MCF 10A (cell line): ENCODE measurements at places on chromosomes 11 and 22.

- peak; percentile 93 for DNase-seq
These were observed 6.7 kb upstream of the AHNAK start for GRCh38 chr11:62553080-62553838.

GRCh38 chr22:44603767-44604166, 98.2 kb upstream of the PRR5 start:
- DNase-seq = no peak

DNA sequence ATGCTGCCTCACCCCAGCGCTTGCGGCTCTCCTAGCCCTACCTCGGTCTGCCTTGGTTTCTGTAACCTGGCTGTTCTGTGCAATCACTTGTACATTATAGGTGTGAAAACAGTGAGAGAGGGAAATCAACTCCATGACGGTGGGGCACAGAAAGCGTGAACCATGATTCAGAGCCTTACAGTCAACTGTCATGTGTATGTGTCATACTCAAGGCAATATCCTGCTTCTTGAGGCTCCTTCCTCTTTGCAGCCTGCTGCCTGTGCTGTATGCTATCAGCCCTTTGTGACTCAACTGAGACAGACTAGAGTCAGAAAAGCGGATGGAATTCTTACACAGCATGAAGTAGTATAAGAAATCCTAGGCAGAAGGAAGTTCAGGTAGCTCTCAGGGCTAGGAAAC, 2.1 kb downstream of the NRIP3 start:
- DNase-seq = peak; percentile 56

- no peak for DNase-seq
These were observed 83.7 kb downstream of the CACNG2 start for GRCh38 chr22:36619797-36620399.

DNA sequence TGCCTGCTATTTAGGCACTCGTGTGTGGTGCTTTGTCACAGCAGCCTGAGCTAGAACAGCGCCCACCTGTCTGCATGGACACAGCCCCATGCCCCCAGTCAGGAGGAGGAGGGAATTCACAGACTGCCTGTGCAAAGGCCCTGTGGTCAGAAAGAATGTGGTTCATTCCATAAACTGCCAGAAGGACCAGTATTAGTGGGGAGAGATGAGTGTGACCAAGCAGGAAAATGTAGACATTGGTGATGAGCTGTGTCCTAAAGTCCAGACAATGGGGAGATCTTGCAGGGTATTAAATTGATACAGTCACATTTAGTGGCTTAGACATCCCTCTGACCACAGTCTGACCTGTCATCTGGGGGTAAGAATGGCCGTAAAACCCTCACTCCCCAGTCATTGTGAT, 83.7 kb upstream of the LINC01488 start:
- DNase-seq = no peak

DNA sequence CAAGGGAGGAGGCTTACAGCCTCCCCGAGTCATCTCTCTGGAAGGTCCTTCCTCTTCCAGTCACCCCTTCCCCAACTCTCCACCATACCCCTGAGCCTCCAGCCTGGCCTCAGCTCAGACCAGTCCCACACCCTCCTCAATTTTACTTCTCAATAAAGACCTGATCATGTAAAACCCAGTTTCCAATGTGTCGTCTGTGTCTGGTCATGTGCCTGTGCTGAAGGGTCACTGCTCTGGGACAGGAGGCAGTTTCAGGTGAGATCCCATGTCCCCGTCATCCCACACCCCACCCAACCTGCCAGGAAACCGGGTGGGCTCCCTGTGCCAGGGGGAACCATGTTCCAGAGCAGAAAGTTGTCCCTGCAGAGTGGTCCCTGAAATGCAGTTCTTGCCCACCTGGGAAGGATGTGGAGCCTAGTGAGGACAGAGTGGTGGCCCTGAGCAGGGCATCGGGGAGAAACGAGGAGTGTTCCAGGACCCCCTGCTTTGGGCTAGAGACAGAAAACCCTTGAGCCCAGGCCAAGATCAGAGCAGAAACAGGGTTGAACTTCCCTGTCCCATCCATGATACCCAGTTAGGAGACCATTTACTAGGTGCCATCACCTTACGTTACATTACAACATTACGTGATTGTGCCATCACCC, 19.4 kb downstream of the IGLL5 start:
- no peak for DNase-seq

GRCh38 chr11:3796346-3796745, 1.0 kb downstream of the NUP98 start:
- no peak for DNase-seq

DNA sequence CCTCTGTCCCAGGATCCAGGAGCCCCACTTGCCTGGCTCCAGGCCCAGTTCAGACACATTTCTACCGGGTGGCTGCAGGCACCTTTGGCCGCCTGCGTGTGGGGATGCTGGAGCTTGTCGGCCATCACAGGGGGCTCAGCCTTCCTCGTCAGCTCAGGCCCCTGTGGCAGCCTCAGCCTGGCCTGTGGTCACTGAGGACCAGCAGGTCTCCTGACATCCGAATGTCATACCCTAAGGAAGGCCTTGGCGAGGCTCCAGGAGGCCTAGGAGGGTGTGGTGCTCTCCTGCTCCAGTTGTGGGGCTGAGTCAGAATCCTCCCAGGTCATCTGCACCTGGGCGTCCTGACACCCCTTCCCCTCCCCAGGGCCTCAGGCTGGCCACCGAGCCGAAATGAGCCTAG, 14.9 kb upstream of the SOX10 start:
- DNase-seq = peak; percentile 87

- no peak for DNase-seq
These were observed 879.0 kb upstream of the CCDC90B start for GRCh38 chr11:84165139-84165538.

DNA sequence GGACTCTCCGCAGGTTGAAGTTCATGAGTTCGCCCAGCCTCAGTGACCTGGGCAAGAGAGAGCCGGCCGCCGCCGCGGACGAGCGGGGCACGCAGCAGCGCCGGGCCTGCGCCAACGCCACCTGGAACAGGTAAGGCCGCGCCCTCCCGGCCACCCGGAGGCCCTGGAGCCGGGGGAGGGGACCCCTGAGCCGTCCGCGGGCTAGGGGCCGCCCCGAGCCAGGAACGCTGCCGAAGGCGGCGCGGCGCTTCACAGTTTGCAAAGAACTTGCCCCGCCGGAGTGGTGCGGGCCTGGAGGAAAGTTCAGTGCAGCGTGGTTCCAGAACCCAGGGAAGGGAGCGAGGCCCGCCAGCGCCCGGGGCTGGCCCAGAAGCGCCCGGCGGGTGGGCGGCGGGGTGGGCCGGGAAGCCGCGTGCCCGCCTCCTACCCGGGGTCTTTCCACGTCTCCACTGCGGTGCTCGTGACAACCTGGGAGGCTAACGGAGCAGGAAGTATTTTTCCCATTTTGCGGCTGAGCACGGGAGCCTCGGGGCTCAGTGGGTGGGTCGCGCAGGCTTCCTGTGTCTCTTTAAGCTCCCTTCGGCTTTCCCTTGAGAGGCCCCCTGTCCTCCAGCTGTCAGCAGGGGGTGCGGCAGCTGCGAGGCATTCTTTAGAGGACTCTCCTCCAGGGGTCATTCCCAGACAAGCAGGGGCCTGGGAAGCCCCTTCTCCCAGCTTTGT, 635 bp downstream of the PRR5 start:
- peak; percentile 16 for DNase-seq

DNA sequence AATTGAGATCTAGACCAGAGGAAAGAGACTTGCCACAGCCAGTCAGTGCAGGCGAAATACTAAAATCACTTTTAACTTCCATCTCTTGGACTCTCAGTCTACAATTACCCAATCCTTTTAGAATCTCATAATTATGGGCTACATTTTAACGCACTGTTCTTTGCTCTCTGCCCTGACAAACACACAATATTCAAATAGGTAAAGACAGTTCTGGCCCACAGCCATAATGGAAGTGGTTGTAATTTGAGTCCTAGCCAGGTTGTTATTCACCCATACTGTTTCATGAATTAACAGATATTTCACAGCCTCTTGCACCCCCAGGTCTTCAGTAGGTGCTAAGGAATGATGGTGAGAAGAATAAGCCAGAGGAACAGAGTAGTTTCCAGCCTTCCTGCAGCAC, 830 bp downstream of the C11orf97 start:
- peak; percentile 63 for DNase-seq

DNA sequence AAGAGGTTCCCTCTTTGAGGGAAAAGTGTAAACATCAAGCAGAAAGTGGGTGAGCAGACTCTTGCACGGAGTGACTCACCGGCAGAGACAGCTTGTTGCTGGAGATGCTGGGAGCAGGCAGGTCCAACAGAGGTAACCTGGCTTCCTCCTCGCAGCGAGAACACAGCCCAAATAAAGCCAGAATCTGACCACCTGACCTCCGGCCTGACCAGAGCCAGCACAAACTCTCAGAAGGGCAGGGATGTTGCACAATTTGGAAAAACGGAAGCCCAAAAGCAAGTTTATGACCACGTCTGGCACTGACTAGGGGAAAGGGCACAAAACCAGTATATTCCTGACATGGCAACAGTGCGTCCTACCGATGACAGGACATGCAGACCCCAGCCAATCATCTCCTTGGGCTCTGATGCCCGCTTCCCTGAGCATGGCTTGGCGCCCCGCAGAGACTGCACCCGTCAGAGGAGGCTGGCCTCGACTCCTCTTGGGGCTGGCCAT, 5.4 kb downstream of the SMCO4 start:
- DNase-seq = peak; percentile 66

DNA sequence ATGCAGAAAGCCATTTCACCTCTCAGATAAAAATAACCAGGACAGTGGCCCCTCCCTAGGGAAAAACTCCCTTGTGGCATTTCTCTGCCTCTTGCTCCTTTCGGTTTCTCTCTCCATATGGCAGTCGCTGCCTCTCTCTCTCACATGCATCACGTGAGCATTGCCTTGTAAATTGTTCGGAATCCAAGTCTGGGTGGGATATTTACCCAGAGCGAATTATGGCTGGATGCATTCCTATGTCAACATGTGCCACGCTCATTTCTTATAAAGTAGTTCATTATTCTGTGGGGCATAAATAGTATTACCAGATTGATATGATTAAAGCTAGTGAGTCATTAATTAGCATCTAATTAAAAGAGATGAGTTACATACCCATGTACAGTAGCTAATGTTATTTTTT, 392.9 kb downstream of the INSC start:
- no peak for DNase-seq

GRCh38 chr11:120041625-120042024, 96.3 kb downstream of the TRIM29 start:
- DNase-seq = no peak

DNA sequence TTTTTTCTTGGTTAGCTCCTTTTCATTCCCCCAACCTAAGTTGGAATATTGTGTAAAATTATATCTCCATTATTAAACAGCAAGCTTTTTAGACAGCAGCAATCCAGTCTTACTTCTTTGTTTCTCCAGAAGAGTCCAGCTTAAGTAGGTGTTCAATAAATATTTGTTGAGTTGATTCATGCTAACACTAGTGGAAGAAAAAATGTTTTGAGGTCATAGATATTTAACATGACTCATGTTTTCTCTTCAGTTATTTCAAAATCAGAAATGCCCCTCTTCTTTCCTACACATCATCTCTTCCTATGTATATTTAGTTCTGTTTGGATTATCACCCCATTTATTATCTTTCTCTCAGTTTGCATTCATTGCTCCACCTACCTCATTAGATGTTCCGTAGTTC, 20.3 kb downstream of the CCDC83 start:
- peak; percentile 11 for DNase-seq

DNA sequence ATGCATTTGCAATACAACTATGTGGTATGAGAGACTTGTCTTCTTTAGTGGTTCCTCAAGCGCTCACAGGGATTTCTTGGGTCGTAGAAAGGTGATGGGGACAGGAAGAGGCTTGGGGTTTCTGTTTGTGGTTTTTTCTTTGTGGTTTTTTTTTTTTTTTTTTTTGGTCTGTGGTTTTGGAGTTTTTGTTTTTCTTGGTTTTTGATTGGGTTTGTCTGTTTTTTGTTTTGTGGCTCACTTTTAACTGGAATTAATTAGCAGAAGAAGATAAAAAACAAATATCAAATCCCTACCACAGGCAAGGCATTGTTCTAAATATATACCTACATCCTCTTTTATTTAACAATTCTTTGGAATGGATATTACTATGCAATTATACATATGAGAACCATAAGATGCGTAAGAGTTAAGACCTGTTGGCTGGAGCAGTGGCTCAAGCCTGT, 5.5 kb downstream of the TTC28 start:
- DNase-seq = peak; percentile 42

DNA sequence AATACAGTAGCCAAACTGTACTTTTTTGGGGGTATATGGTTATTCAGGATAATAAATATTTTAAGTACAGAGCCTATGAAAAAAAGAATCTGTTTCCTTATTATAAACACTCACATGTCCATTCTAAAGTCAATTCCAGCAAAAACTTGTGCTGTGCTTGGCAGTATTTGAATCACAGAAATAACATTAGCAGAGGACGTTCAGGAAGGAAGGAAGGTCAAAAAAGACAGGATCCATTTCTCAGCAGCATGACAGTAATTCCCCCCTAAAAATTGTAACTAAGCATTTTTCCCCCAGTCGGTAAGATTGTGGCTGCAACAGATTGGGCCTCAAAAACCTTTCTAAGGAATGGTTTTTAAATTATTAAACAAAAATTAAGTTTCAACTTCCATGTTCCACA, 124.8 kb downstream of the ATG16L2 start:
- no peak for DNase-seq

DNA sequence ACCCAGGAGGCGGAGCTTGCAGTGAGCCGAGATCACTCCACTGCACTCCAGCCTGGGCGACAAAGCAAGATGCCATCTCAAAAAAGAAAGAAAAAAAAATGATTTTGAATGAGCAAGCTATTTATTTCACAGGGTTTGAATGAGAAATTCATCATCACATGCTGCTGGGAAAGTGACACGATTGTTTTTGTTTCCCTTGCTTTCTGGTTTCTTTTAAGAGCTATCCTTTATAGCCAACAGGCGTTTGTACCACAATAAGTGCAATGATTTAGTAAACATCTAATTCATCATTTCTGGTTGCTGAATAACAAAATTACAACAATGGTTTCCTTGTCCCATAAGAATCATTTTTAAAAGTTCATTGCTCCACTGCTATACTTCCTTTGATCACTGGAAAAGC, 129.9 kb downstream of the GUCY1A2 start:
- no peak for DNase-seq

DNA sequence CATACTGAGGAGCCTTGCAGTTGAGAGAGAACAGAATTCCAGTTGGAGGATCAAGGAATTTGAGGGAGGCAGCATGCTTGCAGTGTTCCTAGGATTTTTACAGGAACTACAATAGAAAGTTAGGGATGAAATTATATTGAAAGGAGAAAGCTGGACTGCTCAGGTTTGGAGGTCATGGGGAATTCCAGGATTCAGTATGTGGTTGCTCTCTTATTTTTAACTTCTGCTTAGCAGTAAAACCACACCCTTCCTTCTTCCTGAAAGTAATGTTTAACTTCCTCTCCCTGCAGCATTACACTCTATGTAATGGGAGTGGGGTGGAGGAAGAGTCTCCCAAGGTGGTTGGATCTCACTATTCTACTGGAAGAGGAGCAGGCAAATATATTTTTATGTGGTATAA, 31.3 kb downstream of the CTNND1 start:
- no peak for DNase-seq

GRCh38 chr11:78804991-78805390, 230.3 kb upstream of the NARS2 start:
- no peak for DNase-seq

- DNase-seq = no peak
These were observed 60.8 kb downstream of the SOX6 start for GRCh38 chr11:16295592-16295991.
